ENCODE measurements at places on chromosomes 7 and 10.
A peak's percentile ranks its signal among the peaks of the same experiment; 100 is the strongest.

DNA sequence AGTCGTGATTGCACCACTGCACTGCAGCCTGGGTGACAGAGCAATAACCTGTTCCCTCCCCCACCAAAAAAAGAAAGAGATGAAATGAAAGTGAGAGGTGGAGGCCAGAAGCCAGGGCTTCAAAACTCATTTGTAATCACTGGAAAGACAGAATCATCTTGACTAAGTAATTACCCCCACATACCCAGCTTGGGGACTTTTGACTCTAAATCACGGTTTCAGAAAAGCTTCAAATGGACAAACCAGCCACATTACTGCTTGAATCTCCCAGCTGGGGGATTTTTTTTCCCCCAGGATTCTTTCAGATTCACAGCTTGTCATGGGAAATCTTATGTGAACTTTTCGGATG is 361.0 kb downstream of the FRMD4A start:
- no peak for DNase-seq

DNA sequence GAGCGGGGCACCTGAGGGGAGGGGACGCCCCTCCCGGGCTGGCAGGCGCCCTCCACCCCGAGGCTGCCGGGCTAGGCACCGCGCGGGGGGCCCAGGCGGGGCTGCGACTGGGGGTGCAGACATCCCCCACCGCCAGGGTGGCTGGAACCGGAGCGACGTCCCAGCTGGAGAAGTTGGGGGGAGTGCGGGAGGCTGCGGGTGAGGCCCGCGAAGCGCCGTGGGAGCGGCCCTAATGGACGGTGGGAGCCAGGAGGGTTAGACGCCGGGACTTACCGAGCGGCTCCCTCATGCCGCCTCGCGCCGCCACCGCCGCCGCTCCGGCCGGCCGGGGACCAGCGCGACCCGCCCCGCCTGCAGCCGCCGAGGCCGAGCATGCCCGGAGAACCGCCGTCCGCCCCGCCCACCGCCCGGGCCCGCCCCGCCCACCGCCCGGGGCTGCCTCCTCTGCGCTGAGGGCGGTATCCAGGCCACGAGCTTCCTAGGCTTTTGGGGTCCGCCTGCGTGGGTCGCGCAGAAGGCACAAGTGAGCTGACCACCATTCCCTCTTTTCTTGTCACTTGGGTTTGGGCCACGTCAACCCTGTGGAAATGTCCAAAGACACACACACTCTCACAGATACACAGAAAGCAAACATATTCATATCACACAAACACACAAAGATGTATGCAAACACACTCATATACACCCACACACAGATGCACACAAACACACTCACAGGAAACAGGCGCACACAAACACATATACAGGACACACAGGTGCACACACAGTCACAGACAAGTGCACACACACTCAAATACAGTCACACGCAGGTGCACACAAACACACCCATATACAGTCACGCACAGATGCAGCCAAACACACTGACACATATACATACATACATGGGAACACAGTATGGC is at the start of gene JCAD:
Gene JCAD, minus strand, starts transcription at position 378 of the 899 bp plus-strand sequence. CDS start 11,774 bp downstream, outside the sequence.
- DNase-seq, result peak; percentile 48

DNA sequence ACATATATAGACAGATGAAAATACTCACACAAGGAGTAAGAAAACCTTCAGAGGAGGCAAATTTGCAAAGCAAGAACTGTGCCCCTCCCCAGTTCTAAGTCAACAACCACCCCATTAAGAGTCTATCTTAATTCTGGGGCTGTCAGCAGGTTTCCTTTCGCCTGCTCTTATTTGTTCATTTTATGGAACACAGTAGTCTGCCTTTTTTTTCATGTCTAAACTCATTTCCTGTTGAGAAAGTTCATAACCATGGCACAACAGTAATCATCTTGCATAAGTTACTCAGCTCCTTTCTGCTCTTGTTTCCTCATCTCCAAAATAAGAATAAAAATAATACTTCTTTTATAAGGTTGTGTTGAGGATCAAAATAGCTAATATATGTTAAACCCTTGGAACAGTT is 25.8 kb upstream of the AMPH start:
- no peak for DNase-seq

DNA sequence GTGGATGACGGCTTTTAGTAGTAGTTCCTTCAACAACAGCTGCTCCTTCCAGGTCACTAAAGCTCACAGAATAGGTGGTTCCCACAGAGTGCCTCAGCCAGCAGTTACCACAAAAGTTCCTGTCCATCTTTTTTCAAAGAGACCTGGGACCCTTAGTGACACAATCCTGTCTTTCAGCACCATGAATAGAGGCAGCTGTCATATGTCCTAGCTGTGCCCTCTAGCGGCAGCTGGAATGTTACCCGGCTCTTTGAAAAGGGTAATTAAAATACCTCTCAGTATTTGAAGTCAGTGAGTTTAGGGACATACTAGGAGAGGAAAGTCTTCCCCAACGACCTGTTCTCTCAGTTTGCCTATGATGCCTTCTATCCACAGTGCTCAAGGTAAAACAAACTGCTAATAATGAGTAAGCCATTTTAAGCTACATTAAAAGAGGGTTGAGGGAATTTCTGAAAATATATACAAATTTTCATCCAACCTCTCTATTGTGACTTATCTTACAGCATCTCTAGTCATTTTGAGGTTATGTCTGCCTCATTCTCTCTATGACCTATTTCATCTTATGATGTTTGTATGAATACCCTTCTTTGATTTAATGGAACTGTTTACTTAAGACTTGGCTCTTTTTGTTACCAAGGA is 290.8 kb downstream of the NXPH1 start:
- DNase-seq, result no peak

- DNase-seq, result peak; percentile 74
Measured at GRCh38 chr10:5977471-5978229, at the start of gene IL15RA. TSS of gene IL15RA (minus strand) at chr10:5977543. CDS start at chr10:5977492, 51 bp downstream.

DNA sequence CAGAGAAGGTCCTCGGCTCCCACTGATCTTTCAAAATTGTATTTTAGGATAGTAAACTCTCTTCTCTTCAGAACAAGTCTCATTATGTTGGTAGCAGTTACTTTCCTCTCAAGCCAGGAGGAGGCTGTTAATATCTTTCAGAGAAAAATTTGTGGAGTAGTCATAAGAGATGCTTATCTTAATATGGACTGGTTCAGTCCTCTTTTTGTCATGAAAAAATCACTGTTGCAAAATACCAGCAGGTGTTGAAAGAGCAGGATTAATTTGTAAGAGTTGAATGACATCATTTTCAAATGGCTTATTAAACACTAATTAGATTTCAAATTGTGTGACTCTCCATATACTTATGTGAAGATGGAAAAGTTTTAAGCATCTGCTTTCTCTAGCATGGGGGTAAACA is 662.5 kb downstream of the POM121L12 start:
- DNase-seq, result no peak

DNA sequence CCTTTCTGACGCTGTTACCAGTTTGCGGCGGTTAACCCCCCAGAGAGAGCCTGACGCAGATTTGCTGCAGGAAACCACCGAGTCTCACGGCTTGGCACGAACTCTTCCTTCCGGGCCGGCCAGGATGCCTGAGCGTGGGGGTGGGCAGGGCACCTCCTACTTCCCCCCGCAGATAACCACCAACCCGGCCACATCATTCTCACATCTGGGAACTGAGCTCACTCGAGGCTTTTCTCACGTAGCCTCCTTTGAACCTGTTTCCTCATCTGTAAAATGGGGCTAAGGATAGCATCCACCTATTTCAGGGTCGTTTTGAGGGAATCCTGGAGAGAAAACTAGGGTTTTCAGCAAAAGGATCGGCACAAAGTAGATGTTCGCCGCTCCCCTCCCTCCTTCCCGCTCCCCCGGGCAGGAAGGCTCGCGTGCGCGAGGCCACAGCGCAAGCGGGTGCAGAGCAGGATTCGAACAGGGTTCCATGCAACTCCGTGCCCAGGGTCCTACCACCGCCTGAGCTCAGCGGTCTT is 23.6 kb downstream of the DDIT4 start:
- peak; percentile 98 for DNase-seq

DNA sequence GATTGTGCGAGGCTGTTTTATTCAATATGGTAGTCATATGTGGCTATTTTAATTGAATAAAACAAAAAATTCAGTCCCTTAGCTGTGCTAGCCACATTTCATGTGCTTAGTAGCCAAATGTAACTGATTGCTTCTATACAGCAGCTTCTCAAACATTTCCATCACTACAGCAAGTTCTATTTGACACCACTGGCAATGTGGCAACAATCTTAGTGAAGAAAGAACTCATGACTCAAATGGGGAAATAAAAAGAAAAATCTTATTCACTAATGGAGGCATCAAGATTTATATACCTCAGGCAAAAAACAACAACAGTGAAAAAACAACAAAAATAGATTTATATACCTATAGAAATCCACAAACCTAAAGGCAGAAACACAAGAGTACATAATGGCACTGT is 17.9 kb downstream of the SEM1 start:
- DNase-seq, result no peak

DNA sequence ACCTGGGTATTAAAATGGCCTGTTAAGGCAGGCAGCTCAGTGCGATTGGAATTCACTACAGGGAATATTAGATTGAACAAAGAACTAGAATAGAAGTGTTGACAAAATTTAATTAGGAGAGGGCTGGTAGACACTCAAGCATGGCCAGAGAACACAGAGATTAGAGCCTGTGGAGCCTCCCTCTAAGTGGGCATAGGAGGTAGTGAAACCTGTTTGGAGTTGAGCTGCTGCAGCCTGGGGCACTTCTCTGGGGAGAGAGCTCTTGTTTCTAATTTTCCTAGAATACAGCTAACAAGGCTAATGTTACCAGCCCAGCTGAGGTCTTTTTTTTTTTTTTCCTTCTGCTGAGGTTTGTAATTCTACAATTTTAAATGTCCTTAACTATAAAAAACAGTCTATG is 46.4 kb downstream of the TMEM168 start:
- DNase-seq, result no peak

- DNase-seq, result no peak
Measured at GRCh38 chr10:73576890-73577591, 14.1 kb downstream of the USP54 start.

DNA sequence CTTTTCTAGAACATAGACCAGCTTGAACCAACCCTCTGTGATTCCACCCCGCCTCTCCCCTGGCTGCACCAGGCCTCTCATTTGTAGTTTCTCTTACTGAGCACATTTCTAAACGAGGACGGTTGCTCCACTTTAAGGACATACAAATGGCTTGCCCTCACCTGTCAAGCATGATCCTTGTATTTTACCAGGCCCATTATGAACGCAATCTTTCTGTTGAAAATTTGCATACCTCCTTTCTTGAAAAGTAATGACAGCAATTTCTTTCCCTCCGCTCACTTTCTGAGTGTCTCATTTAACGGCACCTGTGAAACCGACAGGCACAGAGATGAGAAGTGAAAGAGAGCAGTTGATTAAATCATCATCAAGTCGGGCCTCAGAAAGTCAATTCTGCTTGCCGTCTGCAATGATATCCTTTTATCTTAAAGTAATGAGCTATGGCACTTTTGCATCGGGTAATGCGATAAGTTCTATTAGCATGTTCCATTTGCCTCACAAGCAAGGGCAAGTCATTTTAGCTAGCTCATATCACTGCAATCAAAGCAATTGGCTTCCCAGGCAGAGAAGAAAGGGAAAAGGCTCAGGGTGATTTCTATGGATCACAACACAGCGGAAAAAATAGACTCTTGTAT is 705.6 kb upstream of the GALNT17 start:
- DNase-seq, result no peak

GRCh38 chr7:52518869-52519268 is 516.6 kb upstream of the POM121L12 start:
- no peak for DNase-seq

DNA sequence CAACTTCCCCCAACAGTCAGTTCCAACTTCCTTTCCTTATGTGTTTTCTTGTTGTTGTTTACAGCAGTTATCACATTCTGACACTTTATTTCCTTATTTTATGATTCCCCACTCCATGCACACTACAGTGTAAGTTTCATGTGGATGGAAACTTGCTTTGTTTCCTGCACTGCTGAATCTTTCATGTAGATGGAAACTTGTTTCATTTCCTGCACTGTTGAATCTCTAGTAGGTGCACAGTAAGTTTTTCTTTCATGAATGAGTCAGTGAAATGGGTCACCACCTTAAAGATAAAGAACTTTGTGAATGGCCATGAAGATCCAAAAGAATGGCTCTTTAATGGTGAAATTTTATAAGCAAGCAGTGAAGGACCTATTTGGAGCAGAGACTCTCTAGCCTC is 61.4 kb downstream of the SHOC2 start:
- no peak for DNase-seq

DNA sequence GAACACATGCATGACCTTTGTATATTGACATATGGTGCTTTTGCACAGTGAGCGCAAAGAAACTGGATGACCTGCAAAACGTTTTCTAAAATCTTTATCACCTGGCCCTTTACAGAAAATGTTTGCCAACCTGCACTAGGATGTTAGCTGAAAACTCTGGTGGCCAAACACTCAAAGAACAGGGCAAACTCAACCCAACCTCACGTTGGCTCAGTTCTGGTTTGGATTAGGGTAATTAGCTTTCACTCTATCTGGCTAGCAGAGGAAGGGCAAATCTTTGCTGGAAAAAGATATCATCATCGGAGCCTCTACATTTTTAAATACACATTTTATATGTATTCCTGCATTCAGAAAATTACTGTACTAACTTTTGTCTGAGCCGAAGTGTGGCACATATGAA is 688.9 kb downstream of the PHTF2 start:
- no peak for DNase-seq

- no peak for DNase-seq
Measured at GRCh38 chr7:37552030-37552429, 103.4 kb upstream of the ELMO1 start.

DNA sequence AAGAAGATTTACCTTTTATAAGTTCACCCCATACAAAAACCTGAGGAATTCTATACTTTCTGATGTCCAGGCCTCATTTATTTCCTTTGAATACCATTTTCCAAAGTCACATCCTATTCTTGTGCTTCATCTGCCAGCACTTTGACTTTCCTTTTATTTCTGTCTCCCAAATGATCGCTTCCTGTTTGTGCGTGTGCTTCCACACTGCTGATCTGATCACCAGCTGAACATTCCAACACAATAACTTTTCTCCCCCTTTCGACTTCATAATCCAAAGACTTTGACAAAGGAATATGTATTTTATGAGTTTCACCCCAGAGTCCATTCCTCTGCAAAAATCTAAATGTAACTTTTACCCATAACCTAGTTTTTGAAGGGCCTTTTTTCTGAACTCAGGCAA is 3.1 kb downstream of the ELAPOR2 start:
- DNase-seq, result no peak

- DNase-seq, result no peak
Measured at GRCh38 chr10:32412499-32412853, 33.5 kb upstream of the CCDC7 start.

- no peak for DNase-seq
Measured at GRCh38 chr7:11681461-11681860, 150.5 kb downstream of the THSD7A start.

- DNase-seq, result peak; percentile 22
Measured at GRCh38 chr7:44769776-44770294, 21.2 kb downstream of the ZMIZ2 start.
